ENCODE measurements at places on chromosomes 3 and 15.

GRCh38 chr15:63156755-63157117 lies 541 bp downstream of the RPS27L start:
- no peak for DNase-seq

DNA sequence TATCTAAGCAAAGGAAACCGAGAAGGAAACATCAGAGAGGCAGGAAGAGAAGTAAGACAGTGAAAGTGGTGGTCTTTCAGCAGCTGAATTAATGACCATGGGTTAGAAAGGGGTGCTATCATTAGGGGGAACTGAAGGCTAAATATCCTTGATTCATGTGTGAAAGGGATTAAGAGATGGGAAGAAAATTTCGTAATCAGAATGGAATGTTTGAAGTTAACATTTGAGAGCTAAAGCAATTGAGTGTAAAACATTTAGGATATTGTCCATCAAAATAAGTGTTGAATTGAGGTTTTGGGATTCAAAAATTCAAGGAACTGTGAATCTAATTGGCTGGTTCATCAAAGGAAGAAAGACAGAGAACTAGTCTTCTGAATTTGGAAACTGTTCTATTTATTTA lies 4.1 kb upstream of the ECT2 start:
- DNase-seq: no peak

GRCh38 chr15:62663547-62663946 lies 379.0 kb upstream of the TPM1 start:
- no peak for DNase-seq

DNA sequence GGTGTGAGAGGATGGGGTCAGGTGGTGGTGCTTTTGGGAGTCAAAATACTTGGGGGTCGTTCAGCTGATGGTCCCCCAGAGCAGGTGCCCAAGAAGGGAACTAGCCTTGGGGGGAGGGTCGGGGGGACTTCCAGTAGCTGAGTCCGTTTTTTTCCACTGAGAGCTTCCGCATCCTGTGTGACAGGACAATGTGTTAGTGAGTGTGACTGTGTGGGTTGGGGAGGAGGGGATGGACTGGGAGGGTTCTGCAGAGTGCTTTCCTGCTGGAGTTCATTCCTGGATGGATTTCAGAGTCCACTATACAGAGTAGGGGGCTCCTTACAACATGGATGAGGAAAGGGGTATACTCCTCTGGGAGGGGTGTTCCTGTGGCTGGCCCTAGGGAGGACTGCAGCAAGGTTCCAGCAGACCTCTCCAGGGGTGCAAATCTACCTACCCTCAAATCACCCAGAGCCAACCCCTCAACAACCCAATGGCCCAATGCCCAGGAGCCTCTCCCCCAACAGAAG lies 601 bp upstream of the HYAL2 start:
- DNase-seq: no peak

GRCh38 chr15:57321973-57322601 lies 54.2 kb upstream of the CGNL1 start:
- no peak for DNase-seq

DNA sequence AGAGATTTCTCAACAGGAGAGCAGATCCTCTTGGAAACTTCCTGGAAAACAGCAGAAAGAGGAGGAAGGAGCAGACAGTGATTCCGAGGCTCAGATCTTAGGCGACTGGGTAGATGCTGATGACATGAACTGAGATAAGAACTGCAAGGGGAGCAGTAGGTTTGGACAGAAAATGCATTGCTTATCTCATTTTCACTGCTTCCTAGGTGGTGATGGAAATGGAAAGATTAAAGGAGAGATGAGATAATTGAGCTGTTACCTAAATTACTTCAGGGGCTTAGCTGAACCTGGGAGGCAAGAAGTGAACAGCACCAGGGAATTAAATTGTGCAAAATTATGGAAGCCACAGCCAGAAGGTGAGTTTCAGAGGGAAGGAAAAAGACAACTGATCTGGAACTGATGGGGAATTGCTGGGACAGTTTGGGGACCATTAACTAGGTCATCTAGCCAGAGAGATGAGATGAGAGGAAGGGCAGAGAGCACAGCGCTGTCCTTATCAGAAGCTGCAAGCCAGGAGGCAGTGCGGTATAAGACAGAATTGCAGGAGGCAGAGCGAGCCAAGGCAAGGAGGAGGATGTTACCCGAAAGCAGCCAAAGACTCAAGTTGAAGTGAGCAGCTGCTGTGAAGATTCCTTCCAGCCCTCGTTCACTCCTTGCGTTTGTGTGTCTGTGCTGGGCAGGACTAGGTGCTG lies 140.4 kb downstream of the SRGAP3 start:
- DNase-seq: no peak

GRCh38 chr3:44984335-44984734 lies 8.3 kb downstream of the EXOSC7 start:
- DNase-seq: no peak

DNA sequence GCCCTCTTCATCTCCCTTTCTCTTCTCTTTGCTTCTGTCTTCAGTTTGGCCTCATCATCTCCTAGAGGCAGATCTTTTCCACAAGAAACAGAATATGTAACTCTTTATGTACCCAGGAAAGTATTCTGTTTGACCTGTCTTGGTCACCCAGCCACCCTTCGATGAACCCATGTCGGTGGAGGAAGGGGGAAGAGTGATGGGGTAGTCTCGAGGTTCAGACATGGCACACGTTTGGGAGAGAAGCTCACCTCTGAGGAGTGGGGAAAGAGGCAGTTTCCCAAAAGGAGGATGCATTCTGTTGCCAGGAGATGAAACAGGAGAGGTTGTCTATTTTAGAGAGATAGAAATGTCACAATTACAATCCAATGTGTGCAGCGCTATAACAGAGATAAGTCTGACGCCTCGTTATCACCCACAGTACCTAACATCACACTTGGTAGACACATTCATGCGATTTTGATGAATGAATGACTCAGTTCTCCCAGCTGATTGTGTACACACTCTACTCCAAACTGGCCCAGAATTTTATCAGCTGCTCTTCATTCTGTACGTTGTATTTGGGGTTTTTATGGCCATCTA lies 722 bp upstream of the CCDC50 start:
- DNase-seq: peak; percentile 6

GRCh38 chr3:39038165-39038564 lies 13.6 kb downstream of the SCN11A start:
- DNase-seq: no peak

DNA sequence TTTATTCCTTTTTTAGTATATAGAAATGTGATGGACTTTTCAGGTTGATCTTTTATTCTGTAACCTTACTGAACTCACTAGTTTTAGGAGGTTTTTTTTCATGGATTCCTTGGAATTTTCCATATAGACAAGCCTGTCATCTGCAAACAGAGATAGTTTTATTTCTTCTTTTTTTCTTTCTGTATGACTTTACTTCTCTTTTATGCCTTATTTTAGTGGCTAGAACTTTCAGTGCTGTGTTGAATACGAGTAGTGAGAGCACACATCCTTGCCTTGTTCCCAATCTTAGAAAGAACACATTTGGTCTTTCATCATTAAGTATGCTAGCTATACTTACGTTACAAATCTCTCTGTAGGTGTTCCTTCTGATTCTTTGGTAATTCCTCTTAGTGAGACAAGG lies 336.5 kb downstream of the PTPRG start:
- DNase-seq: no peak

GRCh38 chr3:32276279-32276841 lies 37.9 kb downstream of the CMTM8 start:
- no peak for DNase-seq

DNA sequence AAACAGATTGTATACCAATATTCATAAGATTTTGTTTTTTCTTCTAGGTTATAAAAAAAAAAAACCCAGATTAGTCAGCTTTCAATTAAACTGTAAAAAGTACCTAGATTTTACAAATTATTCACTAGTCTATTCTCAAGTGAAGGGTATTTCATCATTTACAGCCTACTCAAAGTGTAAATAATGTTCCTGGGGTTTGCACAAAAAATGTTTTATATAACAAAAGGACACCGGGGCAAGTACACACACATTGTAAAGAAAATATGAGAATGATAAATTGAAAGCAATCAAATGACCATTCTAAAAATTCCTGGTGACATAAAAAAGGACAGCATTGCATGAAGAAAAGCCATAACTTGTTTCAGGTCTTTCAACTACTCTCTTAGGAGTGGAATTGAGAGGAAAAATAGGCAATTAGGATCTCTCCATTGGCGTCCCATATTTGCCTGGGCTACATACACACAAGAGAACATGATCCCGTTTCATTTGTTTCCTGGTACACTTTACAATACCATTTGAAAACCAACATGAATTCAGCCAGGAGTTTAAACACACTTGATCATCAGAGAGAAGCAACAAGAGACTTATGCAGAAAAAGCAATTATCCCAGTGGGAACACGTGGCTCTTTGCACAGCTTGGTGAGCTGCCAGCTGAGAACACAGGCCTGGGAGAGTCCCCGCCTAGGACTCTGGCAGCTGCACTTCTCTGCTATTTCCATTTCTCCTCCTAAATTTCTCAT lies 1039.2 kb downstream of the ROBO1 start:
- no peak for DNase-seq

GRCh38 chr3:126537730-126538281 lies 13.9 kb downstream of the CHST13 start:
- no peak for DNase-seq

GRCh38 chr3:117104792-117105191 lies 395.2 kb downstream of the TUSC7 start:
- DNase-seq: no peak

GRCh38 chr15:35136321-35137189 lies 51.5 kb upstream of the NANOGP8 start:
- no peak for DNase-seq

DNA sequence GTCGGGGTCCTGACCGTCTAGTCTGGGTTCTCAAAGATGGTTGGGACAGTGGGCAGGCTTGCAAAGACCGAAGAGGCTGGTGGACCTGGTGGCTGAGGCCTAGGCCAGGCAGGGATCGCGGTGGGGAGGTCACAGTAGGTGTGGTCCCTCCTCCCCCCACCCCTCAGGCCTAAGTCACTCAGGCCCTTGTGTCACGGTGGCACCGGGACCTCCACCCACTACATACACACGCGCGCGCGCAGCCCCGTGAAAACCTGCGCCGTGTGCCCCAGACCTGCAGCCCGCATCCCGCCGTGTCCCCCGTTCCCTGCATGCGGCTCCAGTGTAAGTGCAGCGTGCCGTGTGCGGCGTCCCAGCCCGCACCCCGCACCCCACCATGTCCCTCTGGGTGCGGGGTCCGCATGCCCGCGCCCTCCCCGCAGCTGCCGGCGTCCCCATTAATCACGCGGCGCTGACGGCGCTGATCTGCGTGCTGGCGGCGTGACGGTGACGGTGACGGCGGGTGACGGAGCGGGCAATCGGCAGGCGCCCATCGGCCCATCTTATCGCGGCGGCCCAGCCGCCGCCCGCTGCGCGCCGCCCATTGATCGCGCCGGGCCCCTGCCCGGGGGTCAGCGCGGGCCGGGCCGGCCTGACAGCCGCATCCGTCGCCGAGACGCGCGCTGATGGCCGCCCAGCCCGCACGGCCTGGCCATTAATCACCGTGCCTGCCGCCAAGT lies 24.4 kb downstream of the SEC61A1 start:
- DNase-seq: peak; percentile 33

GRCh38 chr3:115254492-115255196 lies 107.6 kb upstream of the ZBTB20 start:
- DNase-seq: no peak

GRCh38 chr3:182220471-182220870 lies 508.7 kb downstream of the SOX2 start:
- no peak for DNase-seq

- DNase-seq: peak; percentile 22
These were observed 32.2 kb upstream of the TRH start for GRCh38 chr3:129942296-129942695.

- peak; percentile 4 for DNase-seq
These were observed 5.7 kb downstream of the DUT start for GRCh38 chr15:48336940-48337339.

GRCh38 chr3:135516143-135516542 lies 449.4 kb upstream of the PPP2R3A start:
- DNase-seq: no peak

DNA sequence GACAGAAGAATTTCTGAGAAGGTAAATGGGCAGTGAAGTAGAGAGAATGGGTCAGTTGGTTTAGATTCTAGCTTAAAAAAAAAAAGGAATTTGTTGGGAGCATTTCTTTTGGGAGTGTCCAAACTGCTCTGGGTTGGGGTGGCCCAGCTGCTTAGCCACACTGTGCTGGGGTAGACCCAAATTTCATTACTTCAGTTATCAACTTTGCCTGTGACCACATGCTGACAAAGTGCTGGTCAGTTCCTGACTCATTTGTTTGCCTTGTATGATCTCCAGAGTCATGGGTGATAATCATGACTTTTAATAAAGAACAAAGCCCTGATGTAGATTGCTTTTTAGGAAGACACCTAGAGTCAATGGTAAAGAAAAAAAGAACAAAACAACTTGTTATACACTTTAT lies 121.5 kb upstream of the FGF7 start:
- DNase-seq: no peak

- no peak for DNase-seq
These were observed 697 bp downstream of the CHSY1 start for GRCh38 chr15:101250873-101251829.

GRCh38 chr3:46987743-46988401 lies 8.4 kb downstream of the NBEAL2 start:
- DNase-seq: peak; percentile 84
